ENCODE measurements at places on chromosomes 1 and 21.

GRCh38 chr1:86704972-86705664 lies 742 bp downstream of the SH3GLB1 start:
- no peak for DNase-seq

- no peak for DNase-seq
Measured at GRCh38 chr1:42014823-42015222, 96.1 kb upstream of the HIVEP3 start.

DNA sequence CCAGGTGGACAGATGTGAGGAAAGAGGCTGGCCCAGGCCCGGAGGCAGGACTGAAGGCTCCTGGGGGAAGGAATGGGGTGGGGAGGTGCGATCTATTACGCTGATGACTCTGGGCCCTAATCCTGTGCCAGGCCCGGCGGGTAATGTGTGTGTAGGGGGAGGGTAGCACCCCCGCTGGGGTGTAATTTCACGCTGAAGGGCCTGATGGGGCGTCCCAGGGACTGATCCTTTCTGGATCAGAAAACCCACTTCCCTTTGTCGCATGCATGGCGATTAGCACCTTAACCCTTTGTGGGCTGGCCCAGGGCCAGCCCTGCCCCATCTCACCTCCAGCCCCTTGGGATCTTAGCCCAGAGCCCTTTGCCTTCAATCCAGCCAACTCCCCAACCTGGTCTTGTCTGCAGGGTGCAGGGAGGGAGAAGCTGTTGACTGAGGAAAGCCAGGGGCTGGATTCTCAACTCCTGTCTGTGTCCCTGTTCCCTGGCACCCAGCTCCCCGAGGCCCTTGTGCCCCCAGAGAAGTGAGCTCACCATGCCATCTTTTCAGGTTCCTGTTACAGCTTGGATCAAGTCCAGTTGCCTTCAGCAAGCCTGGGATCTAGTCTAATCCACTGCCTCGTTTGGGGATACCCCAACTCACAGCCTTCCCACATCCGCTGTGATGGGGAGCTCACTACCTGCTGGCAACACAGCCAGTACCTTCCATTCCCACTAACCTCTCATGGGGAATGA lies 26.0 kb downstream of the KNCN start:
- no peak for DNase-seq

DNA sequence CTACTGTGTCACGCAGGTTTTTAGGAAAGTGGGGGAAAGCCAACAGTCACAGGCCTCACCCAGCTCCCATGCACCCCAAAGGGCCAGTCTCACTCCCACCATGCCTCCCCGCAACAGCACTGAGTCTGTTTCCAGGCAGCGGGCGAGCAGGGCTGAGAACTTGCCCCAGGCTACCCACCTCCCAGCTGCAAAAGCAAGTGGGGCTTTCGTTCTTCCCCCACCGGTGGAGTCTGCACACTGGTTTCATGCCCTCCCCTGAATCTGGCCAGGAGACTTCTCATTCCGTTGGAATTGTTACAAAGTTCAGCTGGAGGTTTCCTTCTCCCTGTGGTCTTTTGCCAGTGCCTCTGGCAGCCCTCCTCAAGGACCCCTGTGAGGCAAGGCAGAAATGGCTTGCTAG lies 53.6 kb upstream of the KCNJ15 start:
- no peak for DNase-seq

DNA sequence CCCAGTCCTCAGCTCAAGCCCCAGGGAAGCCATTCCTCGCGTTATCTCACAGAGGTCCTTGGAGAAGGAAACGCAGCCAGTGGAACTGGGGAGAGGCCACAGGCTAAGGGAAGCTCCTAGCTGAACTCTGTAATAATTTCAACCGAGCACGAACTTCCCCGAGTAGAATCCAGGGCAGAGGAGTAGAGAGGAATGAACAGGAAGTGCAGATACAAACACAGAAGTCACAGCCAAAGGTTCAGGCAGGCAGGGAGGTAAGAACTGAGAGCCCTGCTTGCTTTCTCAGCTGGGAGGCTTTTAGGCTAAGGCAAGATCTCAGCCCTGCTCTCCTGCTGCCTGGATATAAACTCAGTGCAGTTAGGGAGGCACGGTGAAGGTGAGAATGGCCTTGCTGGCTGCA lies 23.7 kb downstream of the WARS2 start:
- no peak for DNase-seq

- no peak for DNase-seq
Measured at GRCh38 chr21:27275294-27275927, 308.5 kb upstream of the ADAMTS5 start.

- DNase-seq = no peak
Measured at GRCh38 chr1:58837886-58838285, 54.0 kb upstream of the JUN start.

GRCh38 chr1:63987014-63987627 lies 213.3 kb downstream of the ROR1 start:
- no peak for DNase-seq
